Activated B cell treated with CpG ODN at 0.5 μM for 24 hours (primary cell): ENCODE measurements at places on chromosomes 2 and 18. TPM values are rescaled to one million over a fixed set of nuclear protein-coding genes. Genes with fewer than 3 reads are reported as not detected.

DNA sequence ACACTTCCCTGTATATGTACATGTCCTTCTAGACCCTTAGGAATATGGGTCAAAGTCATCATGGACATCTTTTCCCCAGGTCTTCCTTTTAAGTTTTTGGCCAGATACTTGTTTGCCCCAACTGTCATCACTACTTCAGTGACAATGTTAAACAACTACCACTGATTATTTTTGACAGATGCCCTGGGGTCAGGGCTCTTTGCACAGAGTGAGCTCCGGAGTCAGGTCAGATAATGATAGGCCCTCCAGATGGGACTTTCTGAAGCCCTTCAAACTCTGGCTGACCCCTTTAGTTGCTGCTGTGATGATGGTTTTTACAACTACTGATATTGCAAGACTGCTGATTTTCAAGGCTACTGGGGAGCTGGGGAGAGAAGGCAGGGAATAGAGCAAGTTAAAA lies 449.4 kb upstream of the HS6ST1 start:
- no peaks in the 10 kb centered on the region for H3K36me3 ChIP-seq
- no peaks in the 10 kb centered on the region for H3K27me3 ChIP-seq
- no peak overlapping the region for H3K27ac ChIP-seq
- H3K4me3 ChIP-seq, result no peak overlapping the region
- H3K4me1 ChIP-seq, result peaks cover 6% of the 10 kb centered on the region

DNA sequence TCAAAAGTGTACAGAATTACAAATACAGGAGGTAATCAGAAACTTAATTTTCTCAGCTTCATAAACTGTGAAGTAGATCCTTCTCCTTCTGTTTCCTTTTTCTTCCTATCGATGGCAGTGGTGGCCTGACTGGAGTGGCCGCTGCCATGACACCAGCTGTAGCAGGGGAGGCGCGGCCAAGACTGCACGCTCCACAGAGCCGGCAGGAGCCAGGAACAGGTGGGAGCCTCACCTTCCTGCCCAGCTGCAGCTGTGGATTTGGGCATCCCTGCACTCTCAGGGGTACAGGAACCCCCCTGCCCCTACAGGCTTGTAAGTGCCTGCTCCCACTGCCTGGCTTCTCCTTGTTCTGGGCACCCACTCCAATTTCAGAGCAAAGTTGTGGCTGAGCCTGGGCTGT lies 76.1 kb downstream of the EPB41L3 start:
- DNase-seq, result no peak
- no peak overlapping the region for H3K27ac ChIP-seq
- H3K27me3 ChIP-seq, result peaks cover 5% of the 10 kb centered on the region
- no peaks in the 10 kb centered on the region for H3K4me1 ChIP-seq
- H3K4me3 ChIP-seq, result no peak overlapping the region

GRCh38 chr2:149129433-149129832 lies 90.9 kb downstream of the LYPD6B start:
- peaks cover 22% of the 10 kb centered on the region for H3K27me3 ChIP-seq
- no peak for DNase-seq
- H3K27ac ChIP-seq, result no peak overlapping the region
- no peak overlapping the region for H3K4me3 ChIP-seq
- no peaks in the 10 kb centered on the region for H3K36me3 ChIP-seq

Gene DYNAP
- total RNA-seq, result not detected in 2 replicates

DNA sequence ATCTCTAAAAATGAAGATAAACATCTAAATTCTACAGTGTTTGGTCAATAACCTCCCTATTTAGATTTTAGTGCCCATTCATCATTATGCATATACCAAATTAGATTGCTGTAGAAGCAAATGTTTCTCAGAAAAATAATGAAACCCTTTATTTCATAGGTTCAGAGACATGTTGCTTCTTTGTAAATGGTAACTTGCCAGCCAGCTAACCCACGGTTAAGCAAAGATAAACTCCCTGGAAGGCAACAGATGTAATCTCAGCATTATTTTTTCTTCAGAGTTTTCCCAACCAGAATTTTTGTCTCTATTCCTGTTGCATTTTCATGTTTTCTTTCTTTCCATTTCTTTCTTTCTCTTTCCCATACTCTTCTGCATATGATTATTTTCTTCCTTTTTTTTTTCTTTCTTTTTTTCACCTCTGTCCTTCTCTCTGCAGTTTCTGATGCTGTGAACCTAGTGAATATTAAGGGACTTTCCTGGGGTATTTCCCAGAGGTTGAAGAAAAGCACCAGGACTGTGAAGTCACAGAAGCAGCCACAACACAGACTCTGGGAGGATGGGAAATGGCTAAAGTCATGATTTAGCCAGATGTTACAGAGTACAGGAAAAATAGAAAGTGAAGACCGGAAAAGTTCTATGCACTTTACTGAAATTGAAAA lies 50.0 kb upstream of the DSG1 start:
- H3K27me3 ChIP-seq, result no peaks in the 10 kb centered on the region
- H3K4me1 ChIP-seq, result no peaks in the 10 kb centered on the region
- H3K36me3 ChIP-seq, result no peaks in the 10 kb centered on the region
- no peak overlapping the region for H3K27ac ChIP-seq

DNA sequence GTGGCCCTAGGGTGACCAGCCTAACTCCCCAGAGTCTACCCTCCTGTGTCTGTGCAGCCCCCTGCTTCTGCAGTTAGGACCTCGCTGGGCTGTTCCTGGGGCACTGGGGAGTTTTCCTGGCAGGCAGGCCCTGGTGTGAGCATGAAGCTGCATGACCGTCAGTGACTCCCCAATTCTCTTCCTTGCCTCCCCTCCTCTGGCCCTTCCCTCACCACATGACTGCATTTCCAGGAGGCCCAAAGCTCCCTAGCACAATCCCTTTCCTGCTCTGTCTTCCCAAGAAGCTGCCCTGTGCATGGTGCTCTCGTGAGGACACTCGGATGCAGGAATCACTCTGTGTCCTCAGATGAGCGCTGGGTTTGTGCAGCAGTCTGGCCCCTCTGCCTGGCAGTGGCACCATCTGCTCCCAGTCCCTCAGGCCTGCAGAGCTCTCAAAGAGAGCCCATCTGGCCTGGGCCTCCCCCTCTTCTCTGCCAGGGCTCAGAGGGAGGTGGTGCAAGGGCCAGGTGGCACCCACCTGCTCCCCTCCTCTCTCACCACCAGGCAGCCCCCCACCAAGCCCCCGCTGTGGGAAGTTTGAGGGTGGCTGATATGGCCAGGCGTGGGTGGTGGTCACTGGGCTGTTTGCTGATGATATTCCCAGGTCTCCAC lies 125.6 kb upstream of the HS6ST1 start:
- H3K4me3 ChIP-seq, result no peak overlapping the region
- H3K36me3 ChIP-seq, result no peaks in the 10 kb centered on the region
- DNase-seq, result no peak
- H3K27ac ChIP-seq, result no peak overlapping the region
